ENCODE measurements at places on chromosomes 12 and 14.

GRCh38 chr12:105928436-105928835, 210.3 kb downstream of the NUAK1 start:
- H3K4me1 ChIP-seq = no peaks in the 10 kb centered on the region
- peaks cover 3% of the 10 kb centered on the region for H3K36me3 ChIP-seq
- peaks cover 14% of the 10 kb centered on the region for H3K27me3 ChIP-seq
- no peak overlapping the region for H3K27ac ChIP-seq

DNA sequence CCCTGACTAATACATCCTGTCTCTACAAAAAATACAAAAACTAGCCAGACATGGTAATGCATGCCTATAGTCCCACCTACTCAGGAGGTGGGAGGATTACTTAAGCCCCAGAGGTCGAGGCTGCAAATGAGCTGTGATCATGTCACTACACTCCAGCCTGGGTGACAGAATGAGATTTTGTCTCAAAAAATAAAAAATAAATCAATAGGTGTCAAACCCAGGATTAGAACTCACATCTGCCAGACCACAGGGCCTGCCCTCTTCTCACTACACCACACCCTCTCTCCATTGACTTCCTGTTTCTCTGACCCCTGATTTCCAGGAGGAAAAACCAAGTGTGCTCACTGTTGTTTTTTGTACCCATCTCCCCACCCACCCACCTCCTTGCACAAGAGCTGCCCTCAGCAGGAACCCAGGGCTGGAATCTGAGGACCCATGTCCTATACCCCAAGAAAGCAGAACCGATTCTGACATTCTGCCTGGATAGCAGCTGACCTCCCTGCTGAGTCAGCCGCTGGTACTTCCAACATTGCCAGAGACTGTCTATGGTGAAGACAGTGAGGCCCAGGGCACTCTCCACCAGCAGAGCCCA, 6.2 kb downstream of the CMKLR1 start:
- no peak overlapping the region for H3K4me3 ChIP-seq
- H3K36me3 ChIP-seq = peaks cover 2% of the 10 kb centered on the region
- H3K4me1 ChIP-seq = peaks cover 49% of the 10 kb centered on the region
- peaks cover 3% of the 10 kb centered on the region for H3K27me3 ChIP-seq
- peak overlapping the region; percentile 84 for H3K27ac ChIP-seq
- no peak for DNase-seq

- DNase-seq = no peak
- no peaks in the 10 kb centered on the region for H3K27me3 ChIP-seq
- H3K4me1 ChIP-seq = no peaks in the 10 kb centered on the region
- H3K36me3 ChIP-seq = peaks cover 34% of the 10 kb centered on the region
Observed at GRCh38 chr12:101327051-101327450, 47.1 kb downstream of the UTP20 start.

DNA sequence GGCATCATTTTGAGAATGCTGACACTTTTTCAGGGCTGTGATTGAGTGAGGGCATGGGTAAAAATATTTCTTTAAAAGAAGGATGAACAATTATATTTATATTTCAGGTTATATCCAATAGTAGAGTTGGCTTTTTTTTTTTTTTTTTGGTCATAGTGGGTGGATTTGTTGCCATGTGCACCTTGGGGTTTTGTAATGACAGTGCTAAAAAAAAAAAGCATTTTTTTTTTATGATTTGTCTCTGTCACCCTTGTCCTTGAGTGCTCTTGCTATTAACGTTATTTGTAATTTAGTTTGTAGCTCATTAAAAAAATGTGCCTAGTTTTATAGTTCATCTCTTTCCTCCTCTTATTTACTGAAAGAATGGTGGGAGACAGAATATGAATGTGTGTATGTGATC, 1.4 kb upstream of the RAB5B start:
- H3K4me1 ChIP-seq = peaks cover 15% of the 10 kb centered on the region
- H3K4me3 ChIP-seq = no peak overlapping the region
- no peak overlapping the region for H3K27ac ChIP-seq
- peaks cover 3% of the 10 kb centered on the region for H3K36me3 ChIP-seq
- no peaks in the 10 kb centered on the region for H3K27me3 ChIP-seq
